Mucosa of descending colon (tissue), 3 donors: ENCODE measurements at places on chromosomes 16 and 17.

GRCh38 chr16:57993897-57994296 is 6.6 kb downstream of the ZNF319 start:
- DNase-seq = no peak

DNA sequence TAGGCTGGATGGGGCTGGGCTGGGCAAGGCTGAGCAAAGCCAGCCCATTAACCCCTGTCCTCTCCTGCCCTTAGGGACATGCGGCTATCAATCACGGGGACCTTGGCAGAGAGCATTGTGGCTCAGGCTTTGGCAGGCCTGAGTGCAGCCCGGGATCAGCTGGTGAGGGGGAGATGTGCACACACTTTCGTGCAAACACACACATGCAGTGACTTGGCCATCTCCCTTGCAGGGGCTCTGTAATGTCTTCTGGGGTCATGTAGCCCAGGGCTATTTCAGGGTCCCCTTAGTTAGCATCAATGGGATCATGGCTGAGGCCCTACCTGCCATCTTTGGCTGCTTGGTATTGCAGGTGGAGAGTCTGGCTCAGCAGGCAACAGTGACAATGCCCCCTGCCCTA is 6.9 kb downstream of the CARMIL2 start:
- DNase-seq = no peak

DNA sequence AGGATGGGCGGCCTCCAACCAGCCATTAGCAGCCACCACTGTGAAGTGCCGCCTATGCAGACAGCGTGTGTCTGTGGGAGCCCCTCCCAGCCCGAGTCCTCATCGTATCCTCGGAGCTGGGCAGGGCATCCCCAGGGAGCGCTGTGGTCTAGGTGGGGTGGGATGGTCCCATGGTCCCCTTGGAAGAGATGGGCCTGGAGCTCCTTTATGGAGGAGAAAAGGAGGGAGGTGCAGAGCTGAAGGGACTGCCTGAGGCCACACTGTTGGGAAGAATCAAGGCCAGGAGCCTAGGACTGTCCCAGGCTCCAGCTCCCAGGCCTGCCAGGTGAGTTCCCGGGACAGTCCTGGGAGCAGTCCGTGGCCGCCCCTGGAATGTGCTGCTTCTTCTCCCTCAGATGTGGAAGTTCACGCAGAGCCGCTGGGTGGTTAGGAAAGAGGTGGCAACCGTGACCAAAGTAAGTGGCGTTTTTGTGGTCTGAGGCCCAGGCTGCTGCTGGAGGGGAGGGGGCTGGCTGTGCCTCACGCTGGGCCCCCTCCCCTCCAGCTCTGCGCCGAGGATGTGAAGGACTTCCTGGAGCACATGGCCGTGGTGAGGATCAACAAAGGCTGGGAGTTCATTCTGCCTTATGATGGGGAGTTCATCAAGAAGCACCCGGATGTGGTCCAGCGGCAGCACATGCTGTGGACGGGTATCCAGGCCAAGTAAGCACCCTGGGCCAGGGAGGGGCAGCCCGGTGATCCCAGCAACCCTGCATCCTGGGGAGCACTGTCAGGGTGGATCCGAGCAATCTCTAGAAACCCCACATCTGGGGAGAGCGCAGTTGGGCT is 27.0 kb downstream of the POLR3E start:
- no peak for DNase-seq

GRCh38 chr16:89409161-89409711 is 81.1 kb downstream of the ANKRD11 start:
- peak; percentile 28 for DNase-seq

DNA sequence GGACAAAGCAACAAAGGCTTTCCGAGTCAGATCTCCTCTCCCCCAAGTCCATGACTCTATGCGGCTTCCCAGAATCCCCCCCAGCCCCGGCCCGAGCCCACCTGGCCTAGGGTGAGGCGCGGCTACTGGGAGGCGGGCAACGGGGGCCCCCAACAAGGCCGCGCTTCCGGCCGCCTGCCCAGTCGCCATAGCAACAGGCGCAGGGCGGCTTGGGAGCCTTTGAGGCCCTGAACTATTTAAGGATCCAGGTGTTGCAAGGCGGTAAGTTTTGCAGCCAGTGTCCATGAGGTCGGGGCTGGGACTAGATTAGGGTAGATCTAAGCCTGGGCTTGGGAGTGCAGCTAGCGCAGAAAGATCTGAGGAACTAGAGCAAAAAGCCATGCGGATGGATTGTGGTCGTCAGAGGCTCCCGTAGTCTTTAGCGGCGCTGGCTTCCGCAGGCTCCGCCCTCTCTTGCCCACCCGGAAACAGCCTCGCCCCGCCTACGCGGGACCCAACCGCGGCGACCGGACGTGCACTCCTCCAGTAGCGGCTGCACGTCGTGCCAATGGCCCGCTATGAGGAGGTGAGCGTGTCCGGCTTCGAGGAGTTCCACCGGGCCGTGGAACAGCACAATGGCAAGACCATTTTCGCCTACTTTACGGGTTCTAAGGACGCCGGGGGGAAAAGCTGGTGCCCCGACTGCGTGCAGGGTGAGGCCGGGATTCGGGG is at the start of the genes KIAA0753 and TXNDC17:
TSS of gene KIAA0753 (minus strand) at position 176 of the 711 bp plus-strand sequence. CDS start 5,608 bp downstream, outside the sequence.
TSS of gene TXNDC17 (plus strand) at position 525 of the 711 bp plus-strand sequence. CDS start at position 548, 23 bp downstream.
- peak; percentile 96 for DNase-seq

- DNase-seq = no peak
Measured at GRCh38 chr17:15267996-15268395, 2.9 kb upstream of the PMP22 start.

DNA sequence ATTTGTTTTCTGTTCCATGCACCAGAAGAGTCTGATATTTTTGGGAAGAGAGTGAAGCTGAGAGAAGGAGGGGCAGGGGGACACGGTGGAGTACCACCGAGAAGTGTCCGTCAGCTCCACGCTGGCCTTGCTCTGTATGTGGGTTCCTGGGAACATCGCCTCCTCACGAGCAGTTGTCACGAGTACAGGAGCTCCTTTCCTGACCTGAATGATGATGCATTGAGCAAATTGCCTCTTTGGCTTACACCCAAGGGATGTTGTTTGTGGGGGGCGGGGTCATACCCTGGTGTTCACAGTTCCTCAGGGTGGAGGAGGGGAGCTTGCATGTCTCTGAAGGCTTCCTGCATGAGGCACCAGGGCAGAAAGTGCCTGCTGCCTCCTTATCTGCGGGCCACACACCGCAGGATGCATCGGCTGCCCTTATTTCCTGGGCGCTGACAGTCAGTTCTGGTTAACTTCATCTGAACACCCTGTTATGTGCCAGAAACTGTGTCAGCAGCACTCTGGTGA is 36.2 kb downstream of the RGS9 start:
- DNase-seq = peak; percentile 63

DNA sequence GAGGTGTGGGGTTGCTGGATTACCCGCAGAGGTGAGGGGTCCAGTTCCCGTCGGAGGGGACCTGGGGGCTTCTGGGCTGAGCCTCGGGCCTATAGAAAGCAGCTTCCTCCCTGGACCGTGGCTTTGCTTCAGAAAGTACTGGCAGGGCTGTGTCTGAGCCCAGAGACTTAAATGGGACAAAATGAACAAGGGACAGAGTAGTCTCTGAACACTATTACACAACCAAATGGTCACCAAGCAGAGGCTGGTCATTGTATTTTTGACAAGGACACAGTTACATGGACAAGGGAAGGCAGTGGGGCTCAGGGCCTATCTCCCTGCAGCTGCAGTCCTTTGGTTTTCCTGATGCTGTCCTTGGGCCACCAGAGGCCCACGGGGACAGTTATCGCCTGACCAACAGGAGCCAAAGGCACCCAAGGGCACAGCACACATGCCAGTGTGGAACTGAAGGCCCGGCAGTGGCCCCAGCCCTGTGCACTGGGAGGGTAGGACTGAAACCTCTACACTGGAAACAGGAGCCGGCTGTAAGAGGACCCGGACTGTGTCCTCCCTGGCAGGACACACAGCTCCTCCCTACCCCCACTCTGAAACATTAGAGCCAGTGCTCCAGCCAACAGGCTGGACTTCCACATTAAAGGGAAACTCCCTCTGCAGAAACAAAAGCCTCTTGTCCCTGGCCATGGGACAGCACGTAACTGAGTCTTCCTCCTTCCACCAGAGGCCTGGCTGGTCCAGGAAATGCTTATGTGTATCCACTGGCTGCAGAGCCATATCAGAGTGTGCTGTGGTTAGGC is 26.0 kb upstream of the ERN1 start:
- DNase-seq = no peak

GRCh38 chr16:71367241-71367976 is 8.9 kb downstream of the CALB2 start:
- peak; percentile 52 for DNase-seq

GRCh38 chr17:28926786-28927185 is 23.9 kb upstream of the DHRS13 start:
- no peak for DNase-seq

- DNase-seq = no peak
Measured at GRCh38 chr17:27327871-27328270, 34.0 kb downstream of the WSB1 start.

DNA sequence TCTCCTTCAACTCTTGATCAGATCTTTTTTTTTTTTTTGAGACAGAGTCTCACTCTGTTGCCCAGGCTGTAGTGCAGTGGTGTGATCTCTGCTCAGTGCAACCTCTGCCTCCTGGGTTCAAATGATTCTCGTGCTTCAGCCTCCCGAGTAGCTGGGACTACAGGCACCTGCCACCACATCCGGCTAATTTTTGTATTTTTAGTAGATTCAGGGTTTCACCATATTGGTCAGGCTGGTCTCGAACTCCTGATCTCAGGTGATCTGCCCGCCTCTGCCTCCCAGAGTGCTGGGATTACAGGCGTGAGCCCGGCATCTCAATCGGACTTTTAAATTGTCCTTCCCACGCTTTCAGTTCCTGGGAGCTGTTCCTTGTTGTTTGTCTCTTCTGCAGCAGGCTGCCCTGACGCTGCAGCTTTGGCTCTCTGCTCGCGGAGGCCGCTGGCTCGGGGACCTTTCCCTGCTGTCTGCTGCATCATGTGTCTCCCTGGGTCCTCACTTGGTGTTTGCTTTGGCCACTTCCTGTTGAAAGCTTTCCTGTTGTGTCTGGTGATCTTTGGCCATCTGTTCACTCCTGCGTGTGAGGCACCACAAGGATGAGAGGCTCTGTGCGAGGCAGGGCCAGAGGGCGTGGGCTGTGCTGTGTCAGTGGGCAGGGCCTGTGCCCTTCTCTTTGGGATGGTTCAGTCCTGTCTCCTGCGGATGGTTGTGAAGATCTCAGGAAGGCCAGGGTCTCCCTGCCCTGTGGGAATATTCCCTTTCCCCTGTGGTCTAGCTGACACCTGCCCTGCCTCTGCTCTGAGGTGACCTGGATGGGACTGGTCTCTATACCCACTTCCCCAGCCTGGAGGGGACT is 18.4 kb upstream of the CAPN15 start:
- peak; percentile 50 for DNase-seq

DNA sequence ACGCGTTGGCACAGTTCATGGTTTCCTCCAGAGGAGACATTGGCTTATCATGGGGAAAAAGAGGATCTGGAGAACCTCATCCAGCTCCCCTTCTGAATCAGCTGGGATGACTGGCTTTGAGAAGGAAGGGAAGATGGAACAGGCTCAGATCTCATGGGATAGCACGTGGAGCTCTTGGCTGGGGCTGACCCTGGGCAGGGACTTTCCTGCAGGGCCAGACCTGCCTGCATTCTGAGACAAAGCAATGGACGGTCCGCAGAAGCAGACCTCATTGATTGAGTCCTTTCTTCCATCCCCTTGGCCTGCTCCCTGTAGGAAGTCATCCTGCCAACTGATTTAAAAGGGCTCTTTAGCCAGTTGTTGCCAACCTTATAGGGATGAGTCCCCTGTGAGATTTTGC is 26.2 kb downstream of the PLCD3 start:
- DNase-seq = no peak

DNA sequence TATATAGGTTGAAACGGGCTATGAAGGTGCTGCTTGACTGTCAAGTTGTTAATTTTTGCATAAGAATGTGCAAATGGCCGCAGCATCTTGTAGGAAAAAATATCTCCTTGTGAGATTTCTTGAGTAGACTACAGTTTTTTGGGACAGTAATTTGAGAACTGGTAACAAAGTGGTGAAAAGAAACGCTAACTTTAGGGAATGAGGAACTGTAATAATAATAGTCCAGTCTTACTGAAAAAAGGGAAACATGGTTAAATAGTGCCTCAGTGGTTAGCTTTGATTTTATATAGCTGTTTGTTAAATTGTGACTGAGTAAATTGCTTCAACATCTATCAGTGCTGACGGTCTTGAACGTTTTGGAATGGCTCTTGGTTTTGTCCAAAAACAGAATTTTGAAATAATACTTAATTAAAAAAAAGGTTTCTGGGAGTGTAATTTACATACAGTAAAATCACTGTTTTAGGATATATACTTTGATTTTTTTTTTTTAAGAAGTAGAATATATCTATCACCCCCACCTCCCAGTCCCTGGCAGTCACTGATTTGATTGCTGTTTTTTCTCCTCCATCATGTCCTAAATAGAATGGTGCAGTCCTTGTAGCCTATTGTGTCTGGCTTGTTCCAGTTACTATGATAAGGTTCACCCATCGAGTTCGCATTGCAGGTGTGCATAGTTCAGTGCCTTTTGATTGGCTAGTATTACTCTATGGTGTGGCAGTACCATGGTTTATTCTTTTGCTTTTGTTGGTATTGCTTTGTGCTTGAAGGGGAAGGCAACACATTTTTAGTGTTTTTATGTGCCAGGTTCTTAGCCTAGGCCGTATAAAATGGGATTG is 2.8 kb downstream of the HAPSTR1 start:
- DNase-seq = no peak

GRCh38 chr16:72256398-72257066 is 84.6 kb upstream of the PMFBP1 start:
- DNase-seq = no peak

- DNase-seq = no peak
Measured at GRCh38 chr16:12439399-12440227, 364.1 kb downstream of the CPPED1 start.

DNA sequence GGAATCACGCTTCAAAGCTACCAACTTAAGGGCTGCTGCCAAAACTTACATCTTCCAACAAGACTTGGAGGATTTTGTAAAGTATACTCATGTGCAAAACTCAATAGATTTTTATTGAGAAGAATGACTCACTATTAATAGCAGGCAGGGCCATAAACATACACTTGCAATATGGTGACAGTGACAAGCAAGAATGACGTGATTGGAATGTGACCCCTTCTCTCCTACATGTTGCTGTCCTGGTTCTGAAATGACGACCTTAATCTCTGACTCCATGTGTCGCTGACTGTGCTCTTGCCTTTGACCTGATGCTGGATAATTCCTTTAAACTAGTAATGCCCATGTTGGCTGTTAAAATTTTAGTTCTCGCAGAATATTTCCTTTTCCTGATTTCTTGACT is 174.5 kb downstream of the PARN start:
- no peak for DNase-seq

DNA sequence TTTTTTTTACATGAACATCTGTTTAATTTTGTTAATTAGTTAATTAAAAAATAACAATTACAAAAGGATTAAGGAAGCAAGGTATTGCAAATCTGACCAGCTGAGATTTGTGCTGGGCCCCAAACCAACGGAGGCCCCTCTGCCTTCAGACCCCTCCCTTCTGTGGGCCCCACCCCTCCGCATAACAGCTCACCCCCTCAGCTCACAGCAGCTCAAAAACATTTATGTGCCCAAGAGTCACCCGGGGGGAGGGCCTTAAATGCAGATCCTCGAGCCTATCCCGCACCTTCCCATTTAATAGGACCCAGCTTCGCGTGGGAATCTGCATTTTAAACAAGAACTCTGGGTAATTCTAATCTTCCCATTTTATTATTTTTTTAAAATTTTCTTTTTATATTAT is 75.0 kb downstream of the MGAT5B start:
- DNase-seq = no peak
